ENCODE measurements at places on chromosomes 11 and 22.

DNA sequence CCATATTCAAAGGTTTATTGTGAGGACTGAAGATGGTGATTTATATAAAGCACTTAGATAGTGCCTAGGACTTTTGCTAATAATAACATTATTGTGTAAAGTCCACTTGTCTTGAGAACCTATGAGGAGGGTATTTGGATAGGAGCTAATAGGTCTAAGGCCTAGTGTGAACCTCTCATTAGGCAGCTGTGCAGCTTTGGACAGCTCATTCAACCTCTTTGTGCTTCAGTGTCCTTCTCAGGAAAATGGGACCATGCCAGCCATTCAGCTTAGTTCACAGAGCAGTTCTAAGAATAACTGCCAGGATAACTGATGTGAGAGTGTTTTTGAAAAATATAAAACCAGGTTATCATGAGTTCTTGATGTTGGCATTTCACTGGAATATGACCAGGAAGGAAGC lies 56.2 kb downstream of the NAV2 start:
- DNase-seq = no peak

DNA sequence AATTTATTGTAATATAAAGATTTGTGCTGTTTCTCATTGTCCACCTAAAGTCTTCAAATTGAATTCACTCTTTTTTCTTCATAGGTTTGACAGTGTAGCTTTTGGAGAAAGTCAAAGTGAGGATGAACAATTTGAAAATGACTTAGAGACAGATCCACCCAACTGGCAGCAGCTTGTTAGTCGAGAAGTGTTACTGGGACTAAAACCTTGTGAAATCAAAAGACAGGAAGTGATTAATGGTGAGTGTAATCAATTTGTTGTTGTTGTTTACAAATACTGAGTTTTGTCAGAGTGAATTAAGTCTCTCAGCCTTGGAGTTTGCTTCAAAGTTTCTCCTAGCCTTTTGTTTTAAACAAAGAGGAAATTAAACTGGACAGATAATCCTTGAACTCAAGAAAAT lies 53.6 kb upstream of the GRIK4 start:
- DNase-seq = no peak

DNA sequence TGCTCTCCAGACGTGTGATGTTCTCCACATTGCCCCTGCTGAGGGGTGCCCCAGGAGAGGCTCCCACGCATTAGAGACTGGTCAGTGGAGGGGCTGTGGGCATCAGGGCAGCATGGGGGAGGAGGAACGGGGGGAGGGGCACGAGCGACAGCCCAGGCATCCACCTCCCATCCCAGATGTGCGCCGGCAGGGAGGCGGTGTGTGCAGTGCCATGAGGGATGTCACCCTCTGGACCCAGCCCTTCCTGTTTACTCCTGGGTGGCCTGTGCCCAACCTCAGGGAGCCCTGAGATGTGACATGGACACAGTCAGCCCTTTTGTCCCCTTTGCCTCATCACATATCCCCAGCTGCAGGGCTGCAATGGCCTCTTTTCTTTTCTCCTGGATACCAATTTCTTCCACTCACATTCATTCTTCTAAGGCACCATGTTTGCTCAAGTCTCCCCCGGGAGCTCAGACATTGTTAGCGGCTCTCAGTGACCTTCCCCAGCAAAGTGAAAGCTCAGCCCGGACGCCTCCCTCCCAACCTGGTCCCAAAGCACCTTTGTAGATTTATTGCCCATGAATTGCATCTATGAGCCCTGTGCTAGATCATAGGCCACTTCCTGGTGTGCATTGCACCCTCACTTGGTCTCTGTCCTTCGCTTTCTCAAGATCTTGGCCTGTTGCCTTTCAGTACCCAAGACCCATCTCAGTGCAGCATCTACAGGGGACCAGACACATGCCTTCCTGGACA lies 150.6 kb downstream of the CEP164 start:
- DNase-seq = no peak

DNA sequence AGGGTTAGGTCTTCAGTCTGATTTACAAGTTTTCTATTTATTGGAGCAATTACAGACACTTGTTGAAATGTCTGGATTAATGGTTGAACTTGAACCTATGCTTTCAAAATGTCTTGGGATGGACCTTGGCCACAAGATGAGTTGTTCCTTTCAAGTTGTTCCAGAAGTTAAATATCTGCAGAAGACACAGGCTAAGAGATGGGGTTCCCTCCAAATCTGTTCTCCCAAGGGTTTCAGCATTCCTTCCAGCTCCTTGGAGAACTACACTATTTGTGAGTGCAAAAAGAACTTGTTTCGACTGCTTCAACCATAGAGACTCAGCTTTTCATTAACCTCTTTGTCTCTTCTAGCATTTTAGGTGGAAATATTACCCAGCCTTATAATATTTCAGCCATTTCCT lies 189.0 kb upstream of the BLID start:
- DNase-seq = no peak

GRCh38 chr11:117705866-117706265 lies 91.2 kb downstream of the DSCAML1 start:
- DNase-seq = no peak

- no peak for DNase-seq
Measured at GRCh38 chr11:62501432-62501891, 45.1 kb downstream of the AHNAK start.

- DNase-seq = no peak
Measured at GRCh38 chr11:688681-689080, 6.3 kb downstream of the DEAF1 start.

DNA sequence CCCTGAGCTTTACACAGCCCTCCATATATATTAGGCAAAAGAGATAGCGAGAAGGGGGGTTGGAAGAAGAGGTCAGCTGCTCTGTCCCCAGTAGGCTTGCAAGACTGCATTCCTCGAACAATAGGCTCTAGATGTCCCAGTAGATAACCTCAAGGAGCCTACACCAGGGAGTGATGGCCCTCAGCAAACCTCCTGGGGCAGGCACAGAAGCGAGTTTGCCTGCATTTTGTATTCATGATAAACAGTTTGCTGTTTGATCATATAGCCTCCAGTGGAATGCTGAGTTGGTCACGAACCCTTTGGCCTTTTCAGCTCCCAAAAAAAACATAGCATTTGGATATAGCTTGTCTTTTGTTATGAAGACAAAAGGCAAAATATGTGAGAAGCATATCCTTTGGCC lies 95.1 kb upstream of the GRAMD1B start:
- DNase-seq = no peak

DNA sequence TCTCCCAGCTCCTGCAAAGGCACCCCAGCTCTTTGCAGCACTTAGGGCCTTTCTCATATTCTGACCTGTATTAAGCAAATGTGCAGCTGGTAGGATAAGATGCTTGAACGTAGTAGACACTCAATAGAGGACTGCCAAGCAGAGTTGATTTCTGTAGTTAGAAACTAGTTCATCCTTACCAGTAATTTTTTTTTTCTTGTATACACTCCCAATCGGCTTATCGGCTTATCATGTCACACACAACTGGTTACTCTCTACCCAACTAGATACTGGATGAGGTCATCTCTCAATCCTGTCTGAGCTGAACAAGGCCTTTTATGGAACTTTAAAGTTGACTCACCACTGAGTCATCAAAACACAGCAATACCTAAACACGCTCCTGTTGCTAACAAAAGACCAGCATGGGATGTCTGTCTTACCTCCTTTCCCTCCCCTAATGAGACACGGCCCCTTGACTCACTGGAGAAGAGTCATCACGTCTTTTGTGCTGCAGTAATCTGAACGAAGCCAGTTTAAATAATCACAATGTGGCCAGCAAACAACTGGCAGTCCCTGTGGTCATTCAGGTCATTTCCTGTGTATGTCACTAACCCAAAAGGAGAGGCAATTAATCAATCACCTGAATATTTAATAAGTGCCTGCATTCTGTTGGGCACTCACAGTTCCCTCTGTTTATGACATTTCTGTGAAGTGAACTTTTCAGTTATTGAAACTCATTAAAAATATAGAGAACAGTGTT lies 7.5 kb upstream of the WEE1 start:
- DNase-seq = no peak

- no peak for DNase-seq
Measured at GRCh38 chr11:33520112-33520511, 180.5 kb downstream of the C11orf91 start.

DNA sequence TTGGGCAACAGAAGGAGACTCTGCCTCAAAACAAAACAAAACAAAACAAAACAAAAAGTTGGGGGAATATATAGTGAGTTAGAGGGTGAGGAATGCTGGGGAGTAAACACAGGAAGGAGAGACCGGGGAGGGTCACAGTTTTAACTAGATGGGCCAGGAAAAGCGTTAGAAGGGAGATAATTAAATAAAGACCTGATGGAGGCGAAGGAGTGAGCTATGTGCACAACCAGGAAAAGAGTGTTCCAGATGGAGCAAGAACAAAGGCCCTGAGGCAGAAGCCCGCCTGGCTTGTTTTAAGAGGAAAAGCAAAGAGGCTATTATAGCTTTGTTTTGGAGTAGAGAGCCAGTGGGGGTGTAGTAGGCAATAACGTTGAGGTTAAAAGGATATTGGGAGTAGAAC lies 4.8 kb upstream of the PLA2G6 start:
- no peak for DNase-seq

All from activated CD4-positive, CD25-positive, alpha-beta regulatory T cell (primary cell).